ENCODE measurements at places on chromosomes 4 and X. TPM values are rescaled to one million over a fixed set of nuclear protein-coding genes. Genes with fewer than 3 reads are reported as not detected.

TMEM35A gene
- 0.39 TPM for polyA plus RNA-seq

SLC16A2 gene
- polyA plus RNA-seq: 2.4 TPM

AP1S2 gene
- 5.2 TPM for polyA plus RNA-seq

MAGEA9B gene
- polyA plus RNA-seq: not detected

TRAM1L1 gene
- 0.37 TPM for polyA plus RNA-seq

LRCH2 gene
- polyA plus RNA-seq: 0.45 TPM

PPP1R2C gene
- polyA plus RNA-seq: not detected

TMEM187 gene
- polyA plus RNA-seq: 2.5 TPM
